ENCODE measurements at places on chromosomes 2 and 18.

- peak; percentile 18 for DNase-seq
Observed at GRCh38 chr2:168912901-168913369, 11.8 kb downstream of the G6PC2 start.

DNA sequence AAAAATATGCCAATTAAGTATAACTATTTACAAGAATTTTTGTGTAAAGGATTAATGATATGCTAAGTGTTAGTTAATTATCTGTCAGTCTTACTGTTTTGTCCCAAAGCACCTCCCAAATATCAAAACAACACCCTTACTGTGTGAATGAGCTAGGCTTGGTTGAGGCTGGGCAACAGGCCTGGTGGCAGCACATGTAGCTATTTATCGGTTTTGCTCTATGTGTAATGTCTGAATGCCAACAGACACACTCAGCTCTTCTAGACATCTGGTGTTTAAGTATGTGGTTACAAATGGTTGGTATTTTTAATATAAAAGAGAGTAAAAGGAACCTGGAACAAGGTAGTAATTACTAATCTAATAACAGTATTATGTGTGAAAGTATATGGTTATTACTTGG, 175.3 kb downstream of the RAB3GAP1 start:
- no peak for DNase-seq

DNA sequence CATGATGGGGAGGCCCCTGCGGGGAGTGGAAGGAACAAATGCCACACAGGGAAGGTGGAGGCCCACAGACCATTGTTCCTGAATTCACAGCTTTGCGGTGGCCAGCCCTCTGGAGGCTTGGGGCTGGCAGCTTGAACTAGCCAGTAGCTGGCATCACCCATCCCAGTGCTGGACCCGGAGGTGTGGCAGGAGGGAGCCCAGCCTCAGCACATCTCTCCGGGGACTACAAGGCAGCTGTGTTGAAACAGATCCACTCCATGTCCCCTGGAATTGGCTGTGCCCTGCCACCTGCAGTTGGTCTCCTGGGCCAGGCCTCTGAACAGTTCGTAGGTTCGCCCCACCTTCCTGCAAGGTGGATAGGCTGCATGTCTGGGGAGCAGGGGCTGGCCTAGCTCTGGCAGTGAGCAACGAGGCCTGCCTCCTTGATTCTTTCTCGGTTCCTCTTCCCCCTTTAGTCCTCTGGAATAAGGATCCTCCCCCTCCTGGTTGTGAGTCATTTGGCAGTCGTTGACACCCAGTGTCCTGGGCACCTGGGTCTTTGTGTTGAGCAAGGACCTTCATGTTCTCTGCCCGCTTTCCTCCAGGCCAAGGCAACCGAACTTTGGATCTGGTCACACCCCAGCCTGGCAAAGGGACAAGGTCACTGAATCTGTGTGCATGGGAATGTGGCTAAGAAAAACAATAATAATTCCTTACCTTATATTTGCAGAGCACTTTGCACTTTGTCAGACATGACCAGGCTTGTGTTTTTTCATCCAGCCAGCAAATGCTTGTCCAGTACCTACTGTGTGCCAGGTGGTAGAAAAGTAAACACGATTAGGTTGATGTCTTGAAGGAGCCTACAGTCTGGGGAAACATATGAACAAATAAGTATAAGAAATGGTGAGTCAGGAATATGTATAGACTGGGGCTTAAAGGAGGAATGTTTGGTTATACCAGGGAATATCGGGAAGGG, 55.0 kb upstream of the MCFD2 start:
- peak; percentile 74 for DNase-seq

GRCh38 chr2:46722142-46722541, 193.5 kb downstream of the MCFD2 start:
- DNase-seq: no peak

- peak; percentile 88 for DNase-seq
Observed at GRCh38 chr2:70647873-70648481, 94.4 kb upstream of the TGFA start.

GRCh38 chr2:48952143-48952542, 196.6 kb upstream of the LHCGR start:
- DNase-seq: no peak

GRCh38 chr18:189254-189653, 30.9 kb downstream of the USP14 start:
- no peak for DNase-seq

GRCh38 chr2:180033993-180034894, 27.1 kb upstream of the CWC22 start:
- no peak for DNase-seq

- DNase-seq: no peak
Observed at GRCh38 chr18:46034230-46034629, 37.8 kb downstream of the PSTPIP2 start.

GRCh38 chr2:238906936-238907716, 59.2 kb downstream of the TWIST2 start:
- no peak for DNase-seq

- DNase-seq: no peak
Observed at GRCh38 chr2:19675856-19676460, 225.8 kb downstream of the TTC32 start.

DNA sequence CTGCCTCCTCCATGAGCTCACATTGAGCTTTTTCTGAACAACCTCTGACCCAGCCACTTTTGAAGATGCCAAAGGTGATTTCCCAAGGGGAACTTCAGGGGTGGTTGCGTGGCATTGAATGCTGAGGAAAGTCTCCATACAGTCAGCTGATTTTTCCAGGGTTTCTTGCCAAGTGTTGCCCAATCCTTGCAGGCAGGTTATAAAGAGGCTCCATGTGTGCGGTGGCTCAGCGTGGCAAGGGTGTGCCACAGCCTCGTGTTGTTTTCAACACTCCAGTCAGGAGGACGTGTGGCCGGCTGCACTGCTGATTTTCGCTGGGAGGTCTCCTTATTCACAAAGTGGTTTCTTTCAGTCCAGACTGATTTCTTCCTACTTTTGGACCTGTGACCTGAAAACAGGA, 81.4 kb upstream of the GATA6 start:
- DNase-seq: no peak

- no peak for DNase-seq
Observed at GRCh38 chr2:6780765-6781274, 84.9 kb downstream of the CMPK2 start.

- peak; percentile 7 for DNase-seq
Observed at GRCh38 chr18:45874491-45875184, 49.2 kb downstream of the SIGLEC15 start.

DNA sequence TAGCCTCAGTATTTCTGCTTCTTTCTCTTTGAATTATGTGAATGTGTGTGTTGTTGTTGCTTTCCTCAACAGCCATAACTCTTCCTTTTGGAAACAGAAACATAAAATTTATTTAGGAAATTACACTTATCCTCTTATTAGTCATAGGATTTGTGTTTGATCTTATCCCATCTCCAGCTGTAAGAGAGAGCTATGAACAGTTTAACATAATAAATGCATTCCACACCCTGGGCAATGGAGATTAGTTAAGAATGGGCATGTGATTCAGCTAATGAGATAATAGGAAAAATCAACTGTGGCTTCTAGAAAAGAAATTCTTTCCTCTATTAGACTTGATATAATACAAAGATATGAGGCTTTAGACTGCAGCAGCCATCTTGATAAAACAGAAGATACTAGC, 55.0 kb downstream of the SCN7A start:
- DNase-seq: no peak

DNA sequence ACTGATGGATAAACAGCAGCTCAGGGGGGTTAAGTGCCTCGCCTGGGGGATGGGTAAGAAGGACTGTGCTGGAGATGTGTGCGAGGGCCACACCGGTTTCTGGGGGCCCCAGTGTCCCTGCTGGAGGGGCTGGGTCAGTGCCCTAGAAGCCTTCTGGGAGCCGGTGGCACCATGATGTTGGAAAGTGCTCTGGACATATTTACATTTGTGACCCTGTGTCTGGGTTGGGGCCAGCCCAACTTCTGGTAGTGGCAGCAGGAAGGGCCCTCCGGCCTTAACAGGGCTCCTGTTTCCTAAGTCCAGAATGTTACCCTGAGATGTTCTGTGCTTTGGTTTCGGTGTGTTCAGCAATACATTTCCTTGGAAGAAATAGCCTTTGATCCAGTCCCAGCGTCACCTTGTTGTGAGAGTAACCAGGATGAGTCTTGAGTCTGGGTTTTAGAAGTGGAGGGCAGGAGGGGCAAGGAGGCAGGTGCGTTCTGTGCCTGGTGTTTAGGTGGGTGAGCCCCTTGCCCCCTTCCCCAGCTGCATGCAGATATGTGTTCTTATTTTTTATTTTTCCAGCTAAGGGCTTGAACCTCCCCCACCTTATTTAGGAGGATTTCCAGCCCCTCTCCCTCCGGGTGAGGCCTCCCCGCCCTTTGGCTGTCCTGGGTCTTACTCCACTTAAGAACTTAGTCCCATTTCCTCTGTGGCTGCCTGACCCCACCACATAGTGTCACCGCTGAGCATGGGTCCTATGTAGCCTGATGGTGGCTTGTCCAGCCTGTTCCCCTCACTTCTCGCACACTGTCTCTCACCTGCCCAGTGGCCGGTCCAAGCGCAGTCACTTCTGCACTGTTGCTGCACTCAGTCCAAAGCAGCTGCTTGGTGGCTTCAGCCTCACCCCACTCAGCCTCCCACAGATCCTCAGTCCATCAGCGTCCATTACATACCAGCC, 132.7 kb upstream of the HS6ST1 start:
- no peak for DNase-seq

DNA sequence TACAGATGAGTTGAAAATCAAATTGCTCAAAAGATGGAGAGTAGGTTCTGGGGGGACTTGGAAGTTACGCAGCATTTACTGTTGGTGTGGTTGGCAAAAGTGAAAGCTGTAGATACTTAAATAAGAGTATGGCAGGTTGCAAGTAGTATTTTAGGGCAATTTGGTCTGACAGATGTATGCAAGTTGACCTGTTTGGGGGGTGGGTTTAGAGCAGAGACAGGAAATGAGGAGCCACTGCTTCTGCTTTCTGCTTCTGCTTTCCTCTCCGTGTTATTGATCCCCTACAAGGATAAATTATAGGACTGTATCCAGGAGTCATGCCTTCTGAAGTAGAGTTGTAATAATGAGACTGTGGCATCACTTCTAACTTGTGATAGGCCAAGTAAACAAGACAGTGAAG, 71.2 kb downstream of the EPAS1 start:
- no peak for DNase-seq

DNA sequence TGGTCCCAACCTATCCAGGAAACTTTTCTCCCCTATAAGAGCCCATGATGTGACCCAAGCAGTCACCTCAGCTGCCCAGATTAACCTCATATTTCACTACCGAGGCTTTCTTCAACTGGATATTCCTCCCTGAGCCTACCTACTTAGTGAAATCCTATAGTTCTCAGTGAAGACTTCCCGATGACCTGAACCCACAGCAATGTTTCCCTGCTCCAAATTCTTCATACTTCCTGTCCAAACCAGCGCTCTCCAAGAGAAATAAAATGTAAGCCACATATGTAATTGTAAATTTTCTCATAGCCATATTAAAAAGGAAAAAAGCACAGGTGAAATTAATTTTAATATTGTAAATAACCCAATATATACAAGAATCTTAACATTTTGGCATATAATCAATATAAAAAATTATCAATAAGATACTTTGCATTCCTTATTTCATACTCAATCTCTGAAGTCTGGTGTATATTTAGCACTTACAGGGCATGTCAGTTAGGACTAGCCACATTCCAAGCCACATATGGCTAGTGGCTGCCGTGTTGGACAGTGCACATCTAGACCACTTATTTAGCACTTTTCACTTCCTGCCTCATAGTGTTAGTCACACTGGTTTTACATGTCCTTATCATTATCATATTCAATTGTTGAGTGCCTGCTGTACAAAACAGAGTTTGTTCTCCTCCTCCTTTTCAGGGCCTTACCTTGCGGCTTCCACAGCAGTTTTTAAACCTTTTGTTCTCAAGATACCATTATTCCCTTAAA, 1.9 kb upstream of the STAT4 start:
- DNase-seq: no peak

GRCh38 chr2:43159797-43160196, 66.6 kb downstream of the ZFP36L2 start:
- no peak for DNase-seq

- peak; percentile 97 for DNase-seq
Observed at GRCh38 chr18:5868218-5868854, 27.0 kb downstream of the TMEM200C start.

- no peak for DNase-seq
Observed at GRCh38 chr2:121334581-121335293, 49.7 kb upstream of the TFCP2L1 start.

DNA sequence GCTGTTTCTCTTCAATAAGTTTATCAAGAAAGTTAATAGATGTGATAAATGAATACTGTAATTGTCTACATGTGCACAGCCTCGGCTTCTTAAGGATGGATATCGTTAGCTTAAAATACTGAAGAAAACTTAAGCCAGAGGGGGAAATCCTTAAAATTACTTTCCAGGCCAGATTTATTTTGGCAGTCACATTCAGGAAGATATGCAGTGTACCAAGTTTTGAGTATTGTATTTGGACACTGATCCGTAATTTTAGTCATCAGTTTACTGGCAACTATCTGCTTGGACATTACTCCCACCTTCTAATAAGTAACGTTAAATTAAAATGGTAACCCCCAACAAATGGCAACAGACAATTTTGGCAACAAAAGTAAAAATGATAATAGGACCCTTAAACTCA, 770.0 kb upstream of the ZEB2 start:
- no peak for DNase-seq

GRCh38 chr2:200185628-200186000, 120.9 kb upstream of the SPATS2L start:
- DNase-seq: no peak

DNA sequence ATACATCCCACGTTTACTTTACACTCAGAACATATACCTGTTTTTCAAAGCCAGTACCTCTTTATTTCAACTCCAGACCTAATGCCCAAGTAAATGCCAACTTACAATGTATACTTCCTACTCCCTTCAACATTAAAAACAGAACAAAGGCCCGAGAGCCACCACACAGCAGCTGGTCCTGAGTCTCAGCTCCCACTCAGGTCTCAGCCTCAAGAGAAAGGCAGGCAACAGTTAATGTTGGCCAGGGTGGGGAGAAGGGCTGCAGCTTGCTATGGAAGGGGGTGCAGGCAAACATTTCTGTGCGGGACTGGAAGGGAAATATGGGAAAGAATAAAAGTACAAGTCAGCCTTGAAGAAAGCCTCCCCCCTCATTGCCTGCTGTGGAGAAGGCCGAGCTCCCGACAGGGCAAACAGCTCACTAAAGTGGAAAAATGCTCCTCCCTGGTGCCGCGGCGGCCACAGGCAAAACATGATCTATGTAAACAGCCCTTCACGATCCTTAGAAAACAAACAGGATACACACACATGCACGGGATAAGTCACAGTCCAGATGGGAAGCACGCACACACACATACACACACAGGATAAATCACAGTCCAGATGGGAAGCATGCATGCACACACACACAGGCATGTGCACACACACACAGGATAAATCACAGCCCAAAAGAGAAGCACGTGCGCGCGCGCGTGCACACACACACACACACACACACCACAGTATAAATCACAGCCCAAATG, 67.4 kb downstream of the ADNP2 start:
- DNase-seq: no peak

- peak; percentile 41 for DNase-seq
Observed at GRCh38 chr18:12882453-12883371, 1.3 kb downstream of the PTPN2 start.
